ENCODE measurements at places on chromosomes 3 and 15.
A peak's percentile ranks its signal among the peaks of the same experiment; 100 is the strongest.

- DNase-seq: peak; percentile 36
These were observed 4.9 kb upstream of the CHRNA3 start for GRCh38 chr15:78625606-78626280.

DNA sequence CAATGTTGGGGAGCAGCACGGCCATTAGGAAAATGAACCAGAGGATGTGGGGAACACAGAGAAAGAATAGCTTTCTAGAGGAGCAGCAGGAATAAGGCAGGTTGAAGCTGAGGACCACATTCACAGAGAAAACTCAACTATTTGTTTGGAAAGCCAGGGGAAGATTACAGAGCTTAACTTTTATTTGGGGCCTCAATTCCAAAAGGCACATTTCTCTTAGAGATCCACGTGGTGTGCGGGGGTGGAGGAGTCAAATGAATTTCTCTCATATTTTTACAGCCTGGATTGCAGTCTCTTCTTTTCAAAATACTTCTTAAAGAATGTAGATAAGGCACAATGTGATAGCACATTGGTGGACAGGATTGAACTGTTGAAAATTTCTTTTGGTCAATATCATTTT, 253.7 kb downstream of the ROBO1 start:
- DNase-seq: no peak

GRCh38 chr15:58932710-58933280, 684 bp downstream of the SLTM start:
- DNase-seq: peak; percentile 42

- DNase-seq: no peak
These were observed 184.0 kb downstream of the KCNAB1 start for GRCh38 chr3:156304406-156304805.

- no peak for DNase-seq
These were observed 70.1 kb downstream of the NCEH1 start for GRCh38 chr3:172640751-172641150.

- DNase-seq: no peak
These were observed 33.6 kb downstream of the GPR171 start for GRCh38 chr3:151169262-151169947.

DNA sequence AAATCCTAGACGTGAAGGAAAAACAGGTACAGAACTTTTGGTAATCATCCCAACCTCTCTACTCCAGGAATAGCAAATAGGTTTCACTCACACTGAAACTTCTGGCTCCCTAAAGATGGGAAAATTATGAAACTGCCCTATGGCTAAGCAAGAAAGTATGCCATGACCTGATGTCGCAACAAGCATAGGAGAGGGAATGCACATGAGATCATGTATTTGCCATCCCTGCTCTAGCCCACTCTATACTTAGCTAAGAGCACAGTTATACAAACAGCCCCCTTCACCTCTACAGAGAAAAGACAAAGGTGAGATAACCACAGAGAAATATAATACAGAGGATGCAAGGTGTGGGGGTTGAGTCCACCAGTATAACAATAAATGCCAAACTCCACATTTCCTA, 102.7 kb downstream of the TBC1D5 start:
- DNase-seq: no peak

DNA sequence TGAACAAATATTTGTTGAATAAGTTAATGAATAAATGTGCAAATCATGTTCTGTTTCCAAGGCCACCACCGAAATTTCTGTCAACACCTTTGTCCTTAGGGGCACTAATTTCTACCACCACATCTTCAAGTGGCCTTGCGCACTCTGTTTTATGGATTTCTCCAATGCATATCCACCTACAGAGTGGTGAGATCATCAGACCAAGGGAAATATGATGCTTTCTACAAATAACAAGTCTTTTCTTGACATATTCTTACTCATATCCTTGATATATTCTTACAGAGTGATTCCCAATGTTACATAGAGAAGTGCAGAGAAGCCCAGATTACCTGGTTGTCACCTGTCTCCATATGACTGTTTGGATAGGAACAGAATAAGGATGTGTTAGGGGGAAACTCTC, 36.1 kb upstream of the TMCO5A start:
- no peak for DNase-seq

DNA sequence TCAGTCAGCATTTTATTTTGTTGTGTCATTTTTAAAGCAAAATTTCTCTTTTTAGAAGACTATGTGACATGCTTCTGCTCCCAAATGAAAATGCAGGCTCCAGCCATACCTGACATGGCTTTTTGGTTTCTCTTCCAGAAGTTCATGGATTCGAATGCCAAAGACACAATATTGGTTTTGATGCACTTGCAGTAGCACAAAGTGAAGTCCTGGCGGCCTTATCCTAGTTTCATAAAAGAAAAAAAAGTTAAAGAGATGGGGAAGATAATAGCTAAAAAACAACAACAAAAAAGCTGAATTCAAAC, 62.7 kb downstream of the NR2F2 start:
- no peak for DNase-seq

- DNase-seq: no peak
These were observed 71.8 kb downstream of the SETD2 start for GRCh38 chr3:47092090-47092489.

GRCh38 chr3:15755181-15755580, 42.6 kb downstream of the ANKRD28 start:
- no peak for DNase-seq

GRCh38 chr3:133745981-133746711, at the start of gene TF:
TF (plus strand) TSS chr3:133746393; CDS start chr3:133746441, 48 bp downstream.
- DNase-seq: no peak

GRCh38 chr15:68655686-68656437, 77.1 kb downstream of the CORO2B start:
- no peak for DNase-seq

DNA sequence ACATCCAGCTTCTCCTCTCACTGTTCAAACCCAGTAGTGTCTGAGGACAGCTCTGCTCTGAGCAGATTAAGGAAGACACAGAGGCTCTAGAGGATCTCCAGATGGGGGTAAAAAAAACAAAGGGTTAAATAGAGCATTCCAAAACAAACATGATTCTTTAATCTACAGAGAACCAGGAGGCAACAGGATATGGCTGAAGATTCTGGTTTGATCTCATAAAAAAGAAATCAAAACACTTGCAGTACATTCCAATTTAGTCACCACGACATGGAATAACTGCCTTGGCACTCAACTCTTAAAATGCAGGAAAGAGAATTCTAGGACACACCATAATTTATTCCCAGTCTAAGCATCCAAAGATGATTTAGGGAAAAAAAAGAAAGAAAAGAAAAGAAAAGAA, 32.0 kb downstream of the TM4SF4 start:
- DNase-seq: no peak

DNA sequence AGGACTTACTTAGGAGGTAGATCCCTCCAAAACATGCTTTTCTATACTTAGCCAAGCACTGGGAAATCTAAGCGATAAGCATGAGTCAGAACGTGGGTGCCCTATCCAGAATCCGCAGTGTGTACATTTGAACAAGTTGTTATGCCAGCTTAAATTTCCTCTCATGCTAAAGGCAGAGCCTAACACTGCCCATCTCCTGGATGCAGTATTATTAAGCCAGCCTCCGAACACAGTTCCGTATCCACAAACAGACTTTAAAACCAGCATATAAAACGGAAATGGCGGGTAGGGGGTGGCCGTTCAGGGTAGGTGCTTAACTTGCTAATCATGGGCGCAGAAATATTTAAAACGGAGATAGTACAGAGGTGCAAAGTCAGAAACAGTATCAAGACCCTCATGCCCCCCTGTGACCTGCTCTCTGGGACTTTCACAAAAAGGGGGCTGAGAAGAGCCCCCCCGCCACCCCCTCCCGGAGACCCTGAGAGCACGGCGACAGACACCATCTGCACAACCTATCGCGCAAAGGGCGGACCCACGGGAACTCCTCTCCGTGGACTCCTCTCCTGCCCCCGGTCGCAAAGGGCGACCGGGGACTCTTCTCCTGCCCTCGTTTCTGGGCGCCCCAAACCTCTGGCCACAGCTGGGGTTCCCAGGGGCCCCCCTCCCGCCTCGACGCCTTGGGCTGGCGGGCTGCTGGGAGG, 889 bp upstream of the LRRIQ4 start:
- peak; percentile 43 for DNase-seq

DNA sequence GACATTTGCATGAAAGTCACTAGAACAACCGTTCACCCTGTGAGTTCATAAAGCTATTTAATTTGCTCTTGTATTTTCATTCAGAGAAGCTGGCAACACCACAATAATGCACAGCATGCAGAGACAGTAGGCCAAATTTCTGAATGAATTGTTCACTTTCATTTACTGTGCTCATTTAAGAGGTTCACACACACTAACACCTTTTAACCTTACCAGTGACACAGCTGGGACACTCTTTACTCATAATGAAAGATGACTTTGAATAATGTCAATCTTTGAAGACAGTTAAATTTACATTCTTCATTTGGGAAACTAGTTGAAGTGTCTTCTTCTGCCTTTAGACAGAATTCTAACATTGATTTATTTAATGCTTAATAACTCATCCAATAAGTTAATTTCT, 95.7 kb downstream of the ROBO1 start:
- DNase-seq: no peak

DNA sequence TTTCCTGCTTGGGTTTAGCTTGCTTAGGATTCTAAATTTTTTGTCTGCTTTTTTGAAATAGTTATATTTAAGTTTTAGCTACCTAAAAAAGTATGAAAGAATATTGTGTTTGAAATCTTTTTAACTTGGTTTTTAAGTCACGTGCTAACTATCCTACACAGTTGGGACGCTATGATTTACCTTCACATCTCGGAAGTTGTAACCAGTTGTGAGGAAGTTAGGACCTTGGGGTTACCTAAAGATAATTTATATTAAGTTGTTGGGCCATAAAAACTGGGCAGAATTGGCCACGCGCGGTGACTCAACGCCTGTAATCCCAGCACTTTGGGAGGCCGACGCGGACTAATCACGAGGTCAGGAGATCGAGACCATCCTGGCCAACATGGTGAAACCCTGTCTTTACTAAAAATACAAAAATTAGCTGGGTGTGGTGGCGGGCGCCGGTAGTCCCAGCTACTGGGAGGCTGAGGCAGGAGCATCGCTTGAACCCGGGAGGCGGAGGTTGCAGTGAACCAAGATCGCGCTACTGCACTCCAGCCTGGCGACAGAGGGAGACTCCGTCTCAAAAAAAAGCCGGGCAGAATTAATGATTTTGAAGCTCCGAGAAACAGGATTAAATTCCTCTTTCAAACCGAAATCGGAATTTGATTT, 1.0 kb downstream of the ZFAND6 start:
- no peak for DNase-seq

DNA sequence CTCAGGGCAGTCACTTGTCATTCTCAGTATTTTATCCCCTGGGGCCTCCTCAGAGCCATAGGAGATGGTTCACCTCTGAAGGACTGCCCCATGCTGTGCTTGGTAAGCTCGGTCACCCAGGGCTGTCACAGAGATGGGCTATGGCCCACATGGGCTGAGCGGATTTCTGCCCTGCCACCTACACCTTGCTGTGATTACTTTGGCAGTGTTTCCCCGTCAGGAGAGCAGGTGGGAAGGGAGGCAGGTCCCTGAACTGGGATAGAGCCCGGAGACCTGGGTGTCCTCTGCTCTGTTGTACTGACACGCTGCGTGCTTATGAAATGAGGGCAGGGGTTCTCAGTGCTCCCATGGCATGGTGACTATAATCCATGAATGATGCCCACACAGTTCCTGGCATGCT, 48.9 kb downstream of the APBA2 start:
- DNase-seq: no peak

DNA sequence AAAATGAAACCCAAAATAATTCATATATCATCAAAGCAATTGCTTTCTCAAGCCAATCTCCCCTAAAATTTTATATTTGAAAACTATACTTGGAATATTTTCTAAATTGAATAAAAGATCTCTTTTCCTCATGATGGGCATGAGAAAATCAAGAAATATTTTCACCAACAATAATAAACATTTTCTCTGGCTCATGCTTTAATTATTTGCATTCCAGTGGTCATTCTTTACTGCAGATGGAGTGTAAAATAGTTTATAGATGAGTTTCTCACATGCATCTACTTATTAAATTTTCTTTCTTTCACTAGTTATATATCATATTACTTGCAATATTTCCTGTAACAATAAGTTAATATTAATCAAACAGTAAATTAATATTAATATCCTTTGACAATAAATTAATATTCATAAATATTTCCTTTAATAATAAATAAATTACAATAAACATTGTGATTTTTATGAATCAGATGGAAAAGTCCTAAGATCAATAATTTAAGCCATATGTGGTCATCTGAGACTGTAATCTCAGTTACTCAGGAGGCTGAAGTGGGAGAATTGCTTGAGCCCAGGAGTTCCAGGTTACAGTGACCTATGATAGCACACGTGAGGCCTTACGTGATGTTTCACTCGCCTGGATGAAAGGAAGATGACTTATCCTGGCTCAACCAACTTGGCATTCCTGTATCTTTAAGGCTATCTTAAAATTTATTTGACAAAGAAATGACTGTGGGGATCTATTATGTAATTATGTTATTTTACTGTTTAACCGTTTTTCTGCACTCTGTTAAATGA, 958.8 kb downstream of the ZPLD1 start:
- no peak for DNase-seq

DNA sequence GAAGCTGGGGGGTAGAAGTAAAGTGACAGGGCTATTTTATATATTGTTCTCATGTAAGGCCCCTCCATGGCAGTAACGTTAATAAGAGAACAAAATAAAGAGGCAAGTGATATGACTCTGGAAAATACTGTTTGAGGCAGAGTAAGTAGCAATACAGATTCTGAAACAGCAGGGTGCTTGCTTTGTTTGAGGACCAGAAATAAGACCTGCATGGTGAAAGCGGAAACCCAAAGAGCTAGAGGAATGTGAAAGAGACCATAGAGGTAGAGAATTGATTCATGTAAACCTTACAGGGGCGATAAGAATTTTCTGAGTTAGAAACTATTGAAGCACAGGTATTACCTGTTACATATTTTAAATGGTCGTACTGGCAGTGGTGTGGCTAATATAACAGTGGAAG, 1517.1 kb downstream of the SI start:
- DNase-seq: no peak
